ENCODE measurements at places on chromosomes 13 and 19.

DNA sequence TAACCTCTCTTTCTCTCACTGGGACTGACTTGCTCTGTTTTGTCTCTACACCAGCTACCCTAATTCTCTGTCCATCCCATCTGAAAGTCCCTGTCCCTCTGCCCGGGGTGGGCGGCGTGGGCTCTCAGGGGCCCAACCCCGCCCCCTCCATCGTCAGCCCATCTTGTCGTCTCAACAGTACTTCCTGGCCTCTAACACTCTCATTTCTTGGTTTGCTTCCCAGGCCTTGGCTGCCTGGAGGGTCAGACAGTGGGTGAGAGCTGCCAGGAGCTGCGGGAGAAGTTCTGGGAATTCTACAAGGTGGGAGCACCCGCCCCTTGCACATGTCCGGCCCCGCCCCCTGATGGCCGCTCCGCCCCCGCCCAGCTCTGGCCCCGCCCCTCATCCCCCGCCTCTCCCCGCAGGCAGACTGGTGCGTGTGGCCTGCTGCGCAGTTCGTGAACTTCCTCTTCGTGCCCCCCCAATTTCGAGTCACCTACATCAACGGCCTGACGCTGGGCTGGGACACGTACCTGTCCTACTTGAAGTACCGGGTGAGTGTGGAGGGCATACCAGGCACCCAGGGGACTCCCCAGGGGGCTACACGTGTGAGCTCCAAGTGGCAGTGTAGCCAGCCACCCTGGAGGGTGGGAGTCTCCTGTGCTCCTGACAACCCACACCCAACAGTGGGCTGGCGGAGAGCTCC lies 1.7 kb downstream of the MPV17L2 start:
- peak; percentile 6 for DNase-seq

DNA sequence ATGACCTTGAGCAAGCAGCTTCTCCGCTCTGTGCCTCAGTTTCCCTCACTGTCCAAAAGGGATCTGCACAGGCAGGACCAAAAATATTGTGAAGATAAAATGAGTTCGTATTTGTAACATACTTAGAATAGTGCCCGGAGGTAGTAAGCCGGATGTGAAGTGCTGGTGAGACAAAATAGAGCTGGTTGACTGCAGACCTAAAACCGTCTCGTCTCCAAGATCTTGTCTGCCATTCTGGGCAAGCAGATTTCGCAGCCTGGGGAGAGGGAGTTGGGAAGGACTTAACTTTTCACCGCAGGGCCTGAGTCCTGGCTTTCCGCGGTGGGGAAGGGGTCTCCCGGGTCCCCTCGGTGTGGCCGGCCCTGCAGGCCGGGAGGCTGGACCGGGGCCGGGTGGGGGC lies 8.2 kb upstream of the BBC3 start:
- no peak for DNase-seq

DNA sequence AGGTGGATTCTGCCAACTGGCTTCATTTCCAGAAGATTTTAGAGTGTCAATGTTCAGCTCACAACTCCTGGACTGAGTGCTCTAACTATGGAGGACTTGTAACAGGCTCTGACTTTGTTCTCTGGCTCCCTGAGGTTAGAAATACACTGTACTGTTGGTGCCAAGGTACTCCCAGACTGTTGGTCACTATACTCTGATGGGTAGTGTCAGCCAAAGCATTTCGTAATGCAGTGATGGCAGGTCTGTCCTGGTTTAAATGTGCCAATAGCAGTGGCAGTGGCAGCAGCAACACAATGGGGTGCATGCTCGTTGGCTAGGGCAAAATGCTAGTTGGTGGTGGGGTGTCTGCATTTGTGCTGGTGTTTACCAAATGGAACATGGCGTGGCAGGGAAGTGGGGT lies 472.2 kb downstream of the TDRD3 start:
- DNase-seq, result no peak

DNA sequence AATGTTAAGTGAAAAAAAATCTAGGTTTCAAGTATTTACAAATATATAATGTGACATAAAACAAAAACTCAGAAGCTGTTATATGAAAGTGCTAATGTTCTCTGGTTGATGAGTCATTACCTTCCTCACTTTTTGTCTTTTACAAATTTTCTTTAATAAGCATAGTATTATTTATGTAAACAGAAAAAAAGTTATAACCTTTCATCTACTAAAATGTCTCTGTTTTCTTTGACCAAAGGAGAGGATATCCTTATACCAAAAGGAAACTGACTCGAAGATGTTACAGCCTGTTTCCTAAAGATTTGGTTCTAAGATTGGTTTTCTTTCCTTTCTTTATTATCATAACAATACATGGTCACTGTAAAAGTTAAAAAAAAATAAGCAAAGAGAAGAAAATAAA lies 38.0 kb downstream of the RCBTB2 start:
- no peak for DNase-seq

DNA sequence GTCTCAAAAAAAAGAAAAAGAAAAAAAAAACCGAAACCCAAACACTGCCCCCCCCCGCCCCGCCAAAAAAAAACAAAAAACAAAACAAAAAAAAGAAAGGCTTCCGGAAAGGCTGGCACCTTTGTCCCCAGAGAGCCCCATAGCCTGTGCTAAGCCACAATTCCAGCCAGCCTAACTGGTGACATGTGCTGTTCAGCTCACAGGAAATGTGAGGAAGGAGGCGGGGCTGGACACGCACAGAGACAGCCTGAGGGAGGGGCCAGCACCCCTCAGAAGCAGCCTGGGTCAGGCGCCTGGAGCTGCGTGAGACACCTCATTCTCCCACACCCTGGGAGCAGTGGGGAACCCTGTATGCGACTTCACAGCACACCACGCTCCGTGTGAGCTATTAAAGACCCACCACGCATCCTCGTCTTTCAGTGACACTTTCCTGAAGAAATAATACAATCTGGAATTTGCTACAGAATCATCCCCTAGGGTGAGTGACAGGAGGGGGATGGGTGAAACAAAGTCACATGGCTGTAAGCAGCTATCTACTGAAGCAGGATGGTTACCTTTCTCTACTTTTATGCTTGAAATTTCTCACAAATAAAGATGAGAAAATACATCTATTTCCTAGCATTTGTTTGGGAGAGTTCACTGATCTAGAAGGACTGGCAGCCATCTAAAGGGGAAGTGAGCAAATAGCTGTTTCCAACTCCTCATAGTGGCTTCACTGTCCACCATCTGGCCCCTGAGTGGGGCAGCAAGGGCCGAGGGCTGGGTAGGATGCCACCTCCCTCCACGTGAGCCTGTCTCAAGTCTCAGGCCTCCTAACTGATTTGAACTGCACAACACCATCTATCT lies 12.3 kb upstream of the SLC35E1 start:
- DNase-seq, result peak; percentile 90

DNA sequence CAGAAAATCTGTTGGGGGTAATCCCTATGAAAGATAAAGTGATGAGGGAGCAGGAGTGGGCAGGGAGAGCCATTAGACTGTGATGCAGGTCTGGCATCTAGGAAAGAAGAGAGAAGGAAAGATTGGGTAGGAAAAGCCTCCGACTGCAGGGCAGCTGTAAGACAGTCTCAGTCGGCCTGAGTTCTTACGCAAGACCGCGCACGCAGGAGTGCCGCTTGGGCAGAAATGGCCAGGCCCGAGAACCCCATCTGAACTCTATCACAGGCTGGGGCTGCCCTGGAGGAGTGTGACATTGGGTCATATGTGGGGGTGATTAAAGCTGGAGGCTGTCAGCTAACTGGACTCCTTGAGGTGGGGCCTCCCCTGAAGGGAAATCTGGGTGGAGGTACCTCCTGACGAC lies 13.9 kb upstream of the FBXL3 start:
- DNase-seq, result no peak

- peak; percentile 57 for DNase-seq
These were observed 5.7 kb downstream of the ATP4A start for GRCh38 chr19:35557539-35558399.

GRCh38 chr19:17226002-17226933 lies at the start of gene OCEL1:
Gene OCEL1 (plus strand): TSS chr19:17226226. CDS start chr19:17226248, 22 bp downstream.
- peak; percentile 97 for DNase-seq

DNA sequence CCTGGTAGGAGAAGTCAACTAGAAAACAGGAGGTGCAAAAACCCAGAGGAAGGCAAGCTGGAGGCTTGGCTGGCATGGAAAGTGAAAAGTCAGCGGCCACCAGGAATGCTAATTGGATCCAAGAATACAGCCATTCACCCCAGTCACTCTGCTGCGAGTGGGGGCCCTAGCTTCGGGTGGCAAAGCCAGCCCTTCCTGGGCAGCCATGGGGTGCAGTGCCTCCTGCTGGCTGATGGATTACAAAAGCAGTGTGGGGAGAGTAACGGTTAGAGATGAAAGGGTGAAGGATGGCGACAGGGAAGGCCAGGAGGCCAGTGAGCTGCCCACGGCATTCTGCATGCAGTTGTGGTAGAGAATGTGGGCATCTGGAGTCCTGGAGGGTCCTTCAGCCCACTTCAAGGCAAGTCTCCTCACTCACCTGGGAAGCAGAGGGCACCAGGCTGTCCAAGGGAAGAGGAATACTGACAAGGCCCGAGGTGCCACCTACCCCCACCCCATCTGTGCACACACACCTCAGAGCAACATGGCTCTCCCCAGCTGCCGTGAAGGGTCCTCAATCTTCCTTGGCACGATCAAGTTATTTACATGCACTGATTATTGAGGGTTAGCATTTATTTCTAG lies 20.3 kb upstream of the EPHX3 start:
- no peak for DNase-seq

DNA sequence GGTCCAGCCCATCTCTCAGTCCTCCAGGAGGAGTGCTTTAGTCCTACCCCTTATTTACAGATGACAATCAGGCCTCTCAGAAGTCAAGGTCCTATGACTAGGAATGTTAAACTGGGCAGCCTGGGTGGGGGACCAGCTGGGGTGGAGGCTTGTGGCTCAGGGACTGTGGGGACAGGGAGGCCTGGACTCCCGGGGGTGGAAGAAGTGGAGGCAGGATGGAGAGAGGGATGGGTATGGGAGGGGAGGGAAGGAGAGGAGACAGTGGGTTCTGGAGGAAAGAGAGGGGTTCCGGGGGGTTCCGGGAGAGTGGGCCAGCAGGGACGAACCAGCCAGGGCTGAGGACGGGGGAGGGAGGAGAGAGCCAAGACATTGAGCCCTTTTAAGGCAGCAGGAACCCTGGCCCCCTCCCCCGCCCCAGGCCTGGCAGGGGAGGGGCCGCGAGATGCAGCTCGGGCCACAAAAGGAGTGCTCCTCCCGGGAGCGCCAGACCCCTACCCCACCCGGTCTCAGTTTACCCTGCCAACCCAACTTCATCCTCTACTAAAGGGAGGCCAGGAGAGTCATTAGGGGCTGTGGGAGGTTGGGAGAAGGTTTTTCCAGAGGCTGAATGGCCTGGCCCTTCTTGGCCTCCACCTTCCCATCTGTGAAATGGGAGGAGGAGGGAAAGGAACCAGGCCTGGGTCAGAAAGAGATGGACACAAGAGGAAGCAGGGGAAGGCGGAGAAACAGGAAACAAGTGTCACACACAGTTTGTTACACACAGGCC lies 1.7 kb downstream of the DMPK start:
- no peak for DNase-seq

GRCh38 chr19:46915386-46915785 lies 54.6 kb downstream of the ARHGAP35 start:
- DNase-seq, result no peak

DNA sequence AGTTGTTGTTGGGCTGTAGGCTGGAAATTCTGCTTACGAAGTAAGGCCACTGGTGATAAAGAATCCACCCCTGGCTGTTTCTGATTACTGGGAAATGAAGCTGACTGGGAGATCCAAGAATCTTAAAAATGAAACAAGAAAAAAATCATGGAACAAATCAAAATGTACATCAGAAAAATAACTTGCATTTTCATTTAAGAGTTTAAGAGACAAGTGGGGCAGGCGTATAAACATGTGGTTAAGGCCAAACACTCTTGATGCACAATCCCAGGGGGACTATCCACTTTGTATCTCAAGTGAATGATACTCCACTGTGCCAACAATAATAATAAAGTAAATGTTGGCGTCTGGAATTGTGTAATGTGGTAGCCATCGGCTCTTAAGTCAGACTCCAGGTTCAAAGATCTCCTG lies 24.6 kb downstream of the ZMYM5 start:
- DNase-seq, result no peak

- DNase-seq, result no peak
These were observed 22.7 kb downstream of the ELL start for GRCh38 chr19:18499055-18499775.

GRCh38 chr19:15640294-15640903 lies at the start of gene CYP4F3:
Gene CYP4F3 (plus strand): TSS chr19:15640897. CDS start chr19:15641416, 519 bp downstream.
- no peak for DNase-seq

DNA sequence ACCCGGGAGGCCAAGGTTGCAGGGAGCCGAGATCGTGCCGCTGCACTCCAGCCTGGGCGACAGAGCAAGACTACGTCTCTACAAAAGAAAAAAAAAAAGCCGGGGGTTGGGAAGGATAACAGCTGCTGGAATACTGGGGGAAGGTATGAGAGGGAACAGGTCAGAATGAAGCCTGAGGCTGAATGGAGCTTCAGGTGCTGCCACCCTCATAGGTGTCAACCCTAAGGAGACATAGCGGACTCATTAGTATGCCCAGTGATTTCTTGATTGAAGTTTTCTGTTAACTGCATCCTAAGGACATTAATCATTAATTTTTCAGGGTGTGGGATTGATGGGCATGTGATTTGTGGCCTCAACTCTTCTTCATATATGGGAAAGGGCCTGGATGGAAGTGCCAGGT lies 6.0 kb downstream of the SMARCA4 start:
- DNase-seq, result no peak

DNA sequence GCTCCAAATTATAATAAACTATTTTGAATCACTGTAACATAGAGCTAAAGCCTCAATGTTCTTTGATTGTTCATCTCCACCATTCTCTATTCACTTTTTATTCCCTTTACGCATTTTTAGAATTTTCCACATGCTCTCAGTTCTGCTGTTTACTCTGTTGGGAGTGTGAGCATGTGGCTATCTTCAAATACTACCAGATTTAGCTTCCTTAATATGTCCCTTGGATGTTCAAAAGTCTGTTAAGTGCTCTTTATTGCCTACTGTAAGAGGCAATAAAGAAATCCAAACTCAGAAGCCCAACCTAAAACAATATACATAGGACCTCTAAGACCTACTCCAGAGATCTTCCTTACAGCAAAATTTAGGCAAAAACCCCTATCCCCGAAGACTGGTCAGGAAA lies 34.5 kb downstream of the MTMR6 start:
- no peak for DNase-seq

DNA sequence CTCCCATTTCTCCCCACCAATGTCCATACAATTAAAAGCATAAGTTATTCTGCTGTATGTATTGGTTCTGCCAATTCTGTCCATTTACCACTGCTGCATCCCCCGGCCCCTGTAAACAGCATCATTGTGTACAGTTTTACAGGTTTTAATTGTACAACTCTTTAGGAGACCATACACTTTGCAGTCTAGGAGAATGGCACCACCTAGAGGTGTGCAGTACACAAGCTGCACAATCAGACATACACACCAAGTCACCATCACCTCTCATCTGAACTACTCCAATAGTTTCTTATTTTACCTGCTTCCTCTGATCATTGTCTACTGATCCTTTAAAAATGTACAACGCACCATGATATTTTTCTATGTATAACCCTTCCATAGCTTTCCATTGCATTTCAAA lies 855.9 kb upstream of the KLHL1 start:
- no peak for DNase-seq

Data from stimulated activated CD4-positive, alpha-beta T cell treated with anti-CD3 and anti-CD28 coated beads, Interleukin-1b, Interleukin-23, amount 100 ng/mL, for 48 hours (primary cell).